DMS153 (cell line): ENCODE measurements at places on chromosomes 5 and 9.

DNA sequence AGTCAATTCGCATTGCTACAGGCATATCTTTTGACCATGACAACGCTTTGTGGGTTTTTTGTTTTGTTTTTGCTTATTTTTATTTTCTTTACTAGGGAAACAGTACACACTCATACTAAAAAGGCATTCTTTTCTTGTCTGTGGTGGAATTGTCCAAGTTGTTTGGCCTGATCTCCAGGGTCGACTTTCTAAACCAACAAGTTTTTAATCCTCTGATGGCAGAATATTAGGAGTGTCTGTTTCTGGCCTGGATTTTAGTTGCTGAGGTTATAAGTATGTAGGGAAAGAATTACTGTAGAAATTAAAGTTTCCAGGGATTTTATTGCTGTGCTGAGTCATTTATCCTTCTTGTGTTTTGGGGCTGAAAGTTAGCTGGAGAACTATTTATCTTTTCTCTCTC lies 218.5 kb downstream of the TAF11L14 start:
- DNase-seq: no peak

GRCh38 chr9:82495884-82496777 lies 507.6 kb downstream of the SPATA31D1 start:
- no peak for DNase-seq

DNA sequence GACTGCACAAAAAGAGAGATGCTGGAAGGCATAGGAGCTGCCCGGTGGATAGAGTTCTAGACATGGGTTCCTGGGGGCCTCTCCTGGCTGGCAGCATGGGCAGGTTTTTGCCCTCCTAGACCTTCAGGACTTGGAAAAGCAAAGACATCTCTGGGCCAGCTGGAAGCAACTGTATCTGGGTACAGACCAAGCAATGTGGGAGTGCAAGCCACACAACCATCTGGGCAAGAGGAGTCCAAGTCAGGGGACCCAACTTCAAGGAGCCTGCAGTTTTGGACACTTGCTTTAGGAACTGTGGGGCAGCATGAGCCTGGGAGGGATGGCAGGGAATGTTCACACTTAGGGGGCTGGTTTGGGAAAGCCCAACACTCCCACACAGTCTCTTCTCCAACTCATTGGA lies 323.3 kb downstream of the GADD45G start:
- DNase-seq: no peak

DNA sequence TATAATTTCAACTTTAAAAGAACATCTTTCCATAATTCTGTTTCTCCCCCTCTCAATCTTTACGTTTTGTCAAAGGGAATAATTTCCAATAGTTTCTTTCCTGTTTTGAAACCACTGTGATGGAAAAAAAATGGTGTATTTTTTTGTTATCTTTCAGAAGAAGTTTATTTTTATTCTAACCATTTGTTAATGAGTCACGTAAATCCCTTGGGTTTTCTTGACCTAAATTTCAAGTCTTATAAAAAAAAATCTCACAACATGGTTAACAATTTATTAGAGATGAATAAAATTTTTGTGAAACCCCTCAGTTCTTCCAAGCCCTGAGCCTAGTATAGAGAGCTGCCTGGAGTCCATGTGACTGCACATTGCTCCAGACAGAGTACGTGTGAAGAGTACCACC lies 106.1 kb upstream of the FBXL17 start:
- DNase-seq: no peak

DNA sequence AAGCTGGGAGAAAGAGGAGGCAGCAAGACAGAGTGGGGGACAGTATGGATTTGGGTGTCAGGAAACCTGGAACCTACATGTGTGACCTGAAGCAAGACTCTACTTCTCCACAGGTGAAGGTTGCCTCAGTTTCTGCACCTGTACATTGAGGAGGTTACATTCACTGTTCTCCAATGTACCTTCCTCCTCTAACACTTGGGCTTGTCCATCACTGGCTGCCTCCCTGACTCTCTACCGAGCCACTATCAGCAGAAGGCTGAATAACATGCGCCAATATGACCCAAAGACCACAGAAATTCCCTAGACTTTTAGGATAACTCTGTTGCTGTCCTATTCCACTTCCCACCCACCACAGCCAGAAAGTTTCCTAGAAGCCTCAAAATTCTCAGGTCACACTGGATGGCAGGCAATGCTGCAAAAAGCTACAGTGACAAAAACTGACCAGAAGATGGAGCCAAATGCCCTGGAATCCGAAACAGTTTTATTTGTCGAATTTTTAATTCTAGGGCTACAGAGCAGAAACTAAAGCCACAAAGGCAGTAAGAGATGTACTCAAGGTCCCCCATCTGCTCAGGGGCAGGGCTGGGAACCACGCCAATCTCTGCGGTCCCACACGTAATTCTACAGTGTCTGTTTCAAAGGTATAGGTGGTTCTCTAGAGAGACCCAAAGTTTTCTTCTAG lies 64.4 kb downstream of the FAM114A2 start:
- DNase-seq: no peak

DNA sequence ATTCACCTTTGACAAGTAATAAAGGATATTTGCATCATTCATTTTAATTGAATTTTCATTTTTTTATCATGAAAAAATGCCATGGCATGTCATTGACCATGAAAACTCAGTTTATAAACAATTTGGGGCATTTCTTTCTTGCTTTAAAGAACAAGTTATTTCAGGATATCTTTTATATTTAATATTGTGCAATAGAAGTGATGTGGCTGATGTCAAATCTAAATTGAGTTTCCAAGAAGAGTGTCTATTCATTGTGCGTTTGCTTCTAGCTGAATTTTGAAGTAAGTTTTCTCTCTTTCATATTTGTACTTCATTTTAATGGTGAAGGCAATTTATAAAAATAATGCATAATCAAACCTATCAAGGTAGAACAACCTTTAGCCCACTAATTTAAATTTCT lies 30.5 kb downstream of the MACIR start:
- no peak for DNase-seq

DNA sequence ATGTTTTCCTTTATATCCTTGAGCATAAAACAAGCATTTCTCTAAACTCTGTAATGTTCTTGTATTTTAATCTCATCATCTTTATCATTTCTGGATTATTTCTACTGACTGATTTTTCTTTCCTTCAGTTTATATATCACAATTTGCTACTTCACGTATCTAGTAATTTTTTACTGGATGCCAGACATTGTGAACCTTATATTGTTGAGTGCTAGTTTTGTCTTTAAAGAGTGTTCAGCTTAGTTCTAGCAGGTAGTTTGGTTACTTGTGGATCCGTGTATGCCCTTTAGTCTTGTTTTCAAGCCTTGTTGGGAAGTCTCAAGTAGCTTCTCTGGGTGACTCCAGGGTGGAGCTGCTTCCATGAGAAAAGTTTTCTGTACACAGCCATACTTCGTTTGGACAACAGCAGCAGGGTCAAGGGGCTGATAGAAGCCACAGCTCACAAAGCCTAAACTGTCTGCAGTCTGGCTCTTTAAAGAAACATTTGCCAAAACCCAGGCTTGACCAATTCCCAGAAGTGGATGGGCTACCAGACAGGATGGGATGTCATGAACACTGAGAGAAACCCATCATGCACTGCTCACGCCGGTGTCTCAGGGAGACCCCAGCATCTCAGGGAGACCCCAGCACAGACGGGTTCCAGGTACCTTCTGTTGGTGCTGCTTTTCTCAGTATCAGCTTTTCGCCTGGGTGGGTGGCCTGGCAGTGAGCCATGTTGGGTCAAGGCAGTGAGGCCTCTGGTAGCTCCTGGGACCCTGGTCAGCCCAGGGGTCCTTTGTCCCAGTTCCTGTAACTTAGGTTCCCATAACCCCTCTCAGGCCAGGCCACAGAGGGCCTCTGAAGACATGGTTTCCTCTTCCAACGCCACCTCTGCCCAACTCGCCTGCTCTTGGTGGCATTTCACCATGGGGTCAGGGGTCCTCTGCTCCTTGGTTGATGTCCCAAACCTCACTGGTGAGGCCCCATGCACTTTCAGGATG lies 29.1 kb downstream of the TRIP13 start:
- DNase-seq: no peak

DNA sequence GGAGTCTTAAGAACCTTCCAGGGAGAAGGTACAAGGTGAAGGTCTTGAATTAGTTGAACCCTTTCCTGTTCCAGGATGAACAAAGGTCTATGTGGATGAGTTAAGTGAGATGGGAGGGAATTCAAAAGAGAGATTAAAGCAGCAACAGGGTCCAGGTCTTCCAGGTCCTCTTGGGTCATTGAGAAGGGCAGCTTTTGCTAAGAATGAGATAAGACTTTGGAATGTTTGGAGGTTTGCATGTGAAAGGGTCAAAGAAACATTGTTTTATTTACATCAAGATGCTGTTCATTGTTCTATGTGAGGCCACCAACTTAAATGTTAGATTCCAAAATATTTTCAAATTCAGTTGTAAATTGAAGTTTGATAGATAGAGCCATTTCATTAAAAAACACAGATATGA lies 463.9 kb downstream of the ANXA1 start:
- no peak for DNase-seq

DNA sequence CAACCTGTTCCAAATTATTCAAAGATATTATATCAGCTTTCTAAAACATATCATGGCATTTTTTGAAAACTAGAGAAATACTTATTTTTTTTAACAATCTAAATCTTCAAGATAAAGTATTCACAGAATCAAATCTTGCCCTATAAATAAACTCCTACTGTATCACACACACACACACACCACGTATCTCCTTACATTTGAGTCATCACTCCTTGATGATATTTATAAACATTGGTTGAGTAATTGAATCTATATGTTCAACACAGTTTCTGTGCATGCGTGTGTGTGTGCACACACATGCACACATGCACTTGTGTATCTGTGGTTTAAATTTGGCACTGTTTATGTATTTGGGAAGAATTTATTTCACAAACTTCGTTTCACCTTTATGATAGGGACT lies 1716.4 kb downstream of the EFNA5 start:
- DNase-seq: no peak

DNA sequence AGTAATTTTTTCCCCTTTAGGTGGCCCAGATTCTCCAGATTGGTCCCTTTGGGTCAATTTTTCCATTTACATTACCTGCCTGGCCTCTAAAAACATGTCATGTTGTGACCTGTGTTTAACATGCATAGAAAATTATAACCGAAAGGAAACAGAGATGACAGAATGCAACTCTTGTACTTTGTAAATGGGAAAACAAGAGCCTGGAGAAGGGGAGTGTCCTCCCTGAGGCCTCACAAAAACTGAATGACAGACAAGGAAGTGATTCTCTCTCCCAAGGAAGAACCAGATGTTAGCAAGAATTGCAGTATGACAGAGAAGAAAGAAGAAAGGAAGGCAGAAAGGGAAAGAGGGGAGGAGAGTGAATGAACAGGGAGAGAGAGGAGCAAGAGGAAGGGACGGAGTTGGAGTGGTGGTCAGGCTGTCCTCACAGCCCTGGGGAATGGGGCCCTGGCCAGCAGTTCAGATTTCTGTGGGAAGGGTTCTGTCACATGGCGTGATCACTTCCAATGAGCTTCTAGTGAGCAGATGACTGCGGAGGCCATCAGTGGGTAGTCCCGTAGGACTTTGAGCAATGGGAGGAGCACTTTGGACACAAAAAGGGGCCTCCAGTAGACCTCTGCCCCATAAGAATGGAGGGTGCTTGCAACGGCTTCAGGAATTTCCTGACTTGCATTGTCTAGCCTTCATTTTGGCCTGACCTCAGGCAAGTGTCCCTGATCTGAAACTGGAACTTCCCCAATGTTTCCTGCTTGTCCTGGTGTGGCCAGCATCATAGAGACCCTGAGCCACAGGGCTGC lies 31.6 kb downstream of the ABLIM3 start:
- DNase-seq: no peak

DNA sequence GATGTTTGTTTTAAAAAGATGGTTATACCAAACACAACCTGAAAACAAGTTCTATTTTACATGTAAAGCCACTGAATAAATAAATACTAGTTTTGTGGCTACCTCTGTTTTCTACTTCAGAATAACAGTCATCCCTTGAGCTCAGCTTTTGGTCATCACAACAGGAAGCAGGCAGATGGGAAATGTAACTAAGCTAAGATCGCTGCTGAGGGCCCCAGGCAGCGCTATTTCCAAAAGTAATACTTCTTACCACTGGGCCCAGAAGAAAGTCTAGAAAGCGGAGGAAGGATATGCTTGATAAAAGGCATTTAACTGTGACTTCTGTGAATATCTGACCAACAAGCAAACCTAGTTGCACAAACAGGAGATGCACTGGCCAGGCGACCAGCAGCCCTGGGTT lies 61.4 kb downstream of the SERINC5 start:
- no peak for DNase-seq

- DNase-seq: no peak
Observed at GRCh38 chr5:180193749-180194375, 15.1 kb downstream of the RASGEF1C start.

DNA sequence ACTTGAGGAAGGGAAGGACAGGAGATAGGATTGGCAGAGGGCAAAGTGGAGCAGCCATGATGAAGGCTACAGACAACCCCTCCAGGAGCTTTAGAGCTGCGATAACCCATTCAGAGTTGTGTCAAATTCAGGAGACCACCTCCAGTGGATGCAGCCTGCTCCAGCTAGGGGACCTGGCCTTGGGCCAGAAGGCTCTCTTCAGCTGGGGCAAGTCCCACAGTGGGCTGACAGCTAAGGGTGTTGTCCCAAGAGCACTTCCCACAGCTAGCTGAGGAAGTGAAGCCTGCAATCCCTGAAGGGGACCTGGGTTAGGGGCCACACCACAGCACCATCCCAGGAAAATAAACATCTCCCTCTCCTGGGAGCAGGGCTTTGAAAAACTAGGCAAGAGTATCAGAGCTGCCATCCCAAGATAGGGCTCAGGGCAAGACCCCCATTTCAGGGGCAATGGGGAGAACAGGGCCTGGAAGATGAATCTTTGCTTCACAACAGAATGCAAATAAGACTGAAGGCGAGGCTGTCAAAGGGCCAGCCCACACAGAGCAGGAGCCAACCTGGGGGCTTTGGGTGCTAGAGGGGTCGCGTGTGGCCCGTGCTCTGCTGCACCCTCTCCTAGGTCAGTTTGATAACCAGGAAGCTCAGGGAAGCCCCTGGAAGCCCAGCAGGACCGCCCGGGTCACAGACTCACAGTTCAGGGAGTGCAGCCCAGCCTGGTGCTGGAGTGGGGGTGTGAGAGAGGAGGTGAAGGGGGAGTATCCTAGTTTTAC lies 19.3 kb upstream of the DAPK1 start:
- DNase-seq: no peak

DNA sequence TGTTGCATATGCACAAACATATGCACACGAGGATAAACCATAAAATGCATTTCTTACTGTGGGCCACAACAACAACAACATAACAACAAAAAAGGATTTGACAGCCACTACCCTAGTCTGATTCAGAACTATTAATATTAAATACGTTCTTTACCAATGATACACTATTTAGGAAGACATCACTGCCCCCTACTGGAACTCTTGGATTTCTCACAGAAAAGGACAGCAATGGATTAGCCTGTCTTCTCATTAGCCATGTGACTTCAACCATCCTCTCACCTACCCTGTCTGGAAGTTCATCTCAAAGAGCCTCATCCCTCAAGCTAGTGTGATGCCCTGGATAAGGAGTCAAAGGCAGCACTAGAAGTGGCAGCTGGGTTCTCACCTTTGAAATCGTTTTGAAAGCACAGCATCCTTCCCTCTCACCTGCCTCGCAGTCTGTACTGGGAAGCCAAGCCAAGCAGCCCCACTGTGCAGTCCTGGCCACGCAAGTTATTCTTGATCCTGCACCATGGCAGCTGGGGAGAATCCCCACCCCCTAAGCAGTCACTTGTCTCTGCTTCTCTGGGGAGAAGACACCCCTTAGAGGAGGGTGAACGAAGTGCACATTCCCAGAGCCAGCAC lies 64.6 kb downstream of the SH3TC2 start:
- DNase-seq: no peak
